ENCODE measurements at places on chromosomes 2 and 18.

DNA sequence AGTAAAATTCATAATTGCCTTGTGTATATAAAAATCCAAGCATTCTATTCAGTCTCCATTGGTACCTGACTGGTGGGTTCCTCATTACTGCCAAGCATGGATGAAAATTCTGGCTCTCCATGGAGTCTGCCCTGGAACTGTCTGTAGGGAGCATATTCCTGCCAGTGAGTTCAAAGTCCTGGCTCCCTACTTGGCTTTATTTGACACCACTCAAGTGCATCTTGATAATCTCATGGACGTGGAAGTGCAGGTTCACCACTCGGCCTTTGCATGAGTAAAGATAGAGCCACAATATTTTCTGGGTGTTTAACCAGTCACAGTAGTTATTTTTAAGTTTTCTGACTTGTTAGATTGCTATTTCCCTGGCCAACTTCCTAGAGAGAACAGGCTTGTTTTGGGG, 63.5 kb downstream of the CNTNAP5 start:
- DNase-seq, result no peak

GRCh38 chr2:20416723-20417122, 30.2 kb upstream of the RHOB start:
- DNase-seq, result no peak

DNA sequence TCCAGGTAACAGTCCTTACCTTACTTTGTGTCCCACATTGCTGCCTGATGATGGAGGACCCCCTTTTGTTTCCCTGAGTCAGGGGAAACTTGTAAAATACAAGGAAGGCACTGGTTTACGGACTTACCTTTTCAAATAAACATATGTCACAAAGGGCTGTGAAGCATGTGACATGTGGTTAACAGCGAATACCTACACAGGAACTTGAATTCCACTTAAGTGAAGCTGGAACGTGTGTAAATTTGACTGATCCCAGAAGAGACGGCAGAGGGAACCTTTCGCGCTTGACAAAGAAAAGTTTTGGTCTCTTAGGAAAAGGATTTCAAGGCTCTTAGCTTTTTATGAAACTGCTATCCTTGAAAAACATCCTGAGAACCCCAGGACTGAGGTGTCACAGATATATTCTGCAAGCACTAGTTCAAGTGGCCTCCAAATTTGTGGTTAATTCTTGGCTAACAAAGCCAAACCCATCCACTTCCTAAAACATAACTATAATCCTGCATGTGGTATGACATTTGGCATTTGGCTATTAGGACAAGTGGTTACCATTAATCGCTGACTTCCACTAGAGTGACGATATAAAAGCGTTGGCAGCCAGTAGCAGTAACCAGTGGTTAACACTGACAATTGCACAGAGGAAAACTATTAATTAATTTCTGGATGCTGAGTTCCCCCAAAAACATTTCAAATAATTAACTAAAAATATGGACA, 55.6 kb downstream of the ITGB6 start:
- no peak for DNase-seq

DNA sequence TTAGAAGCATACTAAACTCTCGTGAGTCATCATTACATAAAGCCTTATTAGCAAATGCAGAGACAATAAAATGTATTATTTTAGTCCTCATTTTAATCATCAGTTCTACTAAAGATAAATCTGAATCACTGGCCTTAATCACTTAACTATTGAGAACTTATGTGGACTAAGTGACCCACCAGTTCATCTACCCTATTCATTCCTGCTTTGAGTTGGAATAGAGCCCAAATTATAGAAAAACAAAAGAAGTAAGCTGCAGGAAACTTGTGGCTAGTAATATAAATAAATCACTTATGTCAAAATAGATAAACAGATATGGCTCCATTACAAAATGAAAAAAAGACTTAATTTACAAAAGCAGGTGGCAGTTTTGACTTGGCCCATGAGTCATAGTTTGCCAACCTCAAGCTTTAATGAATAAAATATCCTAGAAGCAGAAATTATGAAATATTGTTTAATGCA, 851.8 kb upstream of the CRIM1 start:
- DNase-seq, result no peak

DNA sequence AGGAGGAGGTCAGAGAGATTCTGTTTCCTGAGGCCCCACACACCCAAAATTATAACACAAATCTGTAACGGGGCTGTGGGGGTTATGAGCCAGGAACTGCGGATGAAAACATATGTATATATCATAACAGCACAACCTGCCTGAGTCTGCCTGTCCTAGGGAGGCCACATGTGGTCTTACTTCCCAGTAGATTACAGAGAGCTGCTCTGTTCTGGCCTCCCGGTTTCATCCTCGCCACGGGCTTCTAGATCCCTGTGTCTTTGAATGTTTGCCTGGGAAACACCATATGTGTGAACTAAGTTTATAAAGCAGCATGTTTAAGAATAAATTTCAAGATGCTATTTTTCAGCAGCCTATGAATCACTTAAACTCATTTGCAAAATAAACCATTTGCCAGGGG, 124.0 kb downstream of the TMEM200C start:
- no peak for DNase-seq

- DNase-seq, result no peak
Observed at GRCh38 chr2:216576616-216577015, 56.6 kb upstream of the IGFBP2 start.

- DNase-seq, result no peak
Observed at GRCh38 chr2:113920996-113921395, 31.1 kb downstream of the ACTR3 start.

- no peak for DNase-seq
Observed at GRCh38 chr2:70515938-70516337, 37.7 kb downstream of the TGFA start.

GRCh38 chr2:39870871-39871270, 91.8 kb upstream of the THUMPD2 start:
- DNase-seq, result no peak

- DNase-seq, result no peak
Observed at GRCh38 chr2:10289352-10289751, 13.4 kb upstream of the HPCAL1 start.

DNA sequence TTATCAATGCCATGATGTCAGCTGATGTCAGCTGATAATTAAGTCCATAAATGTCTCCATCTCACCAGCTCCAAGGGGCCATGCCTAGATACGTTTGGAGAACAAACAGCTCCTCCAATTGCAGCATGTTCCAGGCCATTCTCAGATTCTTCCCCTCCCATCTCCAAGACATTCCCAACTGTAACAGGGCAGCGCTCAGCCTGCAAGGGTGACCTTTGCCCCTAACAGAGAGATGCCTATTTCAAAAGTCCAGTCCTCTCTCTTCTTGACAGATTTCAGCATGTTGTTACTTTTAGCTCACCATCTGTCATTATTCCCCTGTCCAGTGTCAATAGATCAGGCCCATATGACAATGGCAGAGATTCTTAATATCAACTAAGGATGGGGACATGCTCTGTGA, 9.9 kb downstream of the PSD4 start:
- no peak for DNase-seq

DNA sequence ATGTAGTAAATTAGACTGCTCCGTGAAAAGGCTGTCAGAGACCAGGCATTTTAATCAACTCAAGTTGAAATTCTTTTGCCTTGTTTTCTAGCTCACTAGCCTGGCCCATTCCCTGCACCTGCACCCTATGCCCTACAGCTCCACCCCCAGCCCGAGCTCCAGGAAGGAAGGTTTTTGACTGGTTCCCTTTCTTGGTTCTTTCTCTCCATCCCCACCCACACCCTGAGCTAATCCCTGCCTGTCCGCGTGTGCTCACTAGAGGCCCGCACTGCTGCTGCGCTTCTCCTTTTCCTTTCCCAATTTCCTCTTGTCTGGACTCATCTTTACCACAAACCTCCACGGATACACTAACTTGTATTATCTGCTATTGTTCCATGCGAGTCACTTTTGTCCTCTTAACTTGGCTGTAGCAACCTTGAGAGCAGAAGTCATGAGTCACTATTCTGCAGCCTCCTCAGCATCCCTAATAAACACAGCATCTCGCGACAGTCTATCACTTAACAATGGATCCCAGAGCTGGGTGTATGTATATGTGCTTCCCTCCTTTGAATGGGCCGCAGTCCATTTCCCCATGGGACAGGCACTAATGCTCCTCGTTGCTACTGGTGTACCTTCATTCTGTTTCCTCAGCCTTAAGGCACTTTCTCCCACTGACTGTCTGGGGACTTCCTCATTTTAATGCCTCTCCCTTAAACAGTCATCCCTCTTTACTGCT, 36.5 kb downstream of the COLEC12 start:
- no peak for DNase-seq

DNA sequence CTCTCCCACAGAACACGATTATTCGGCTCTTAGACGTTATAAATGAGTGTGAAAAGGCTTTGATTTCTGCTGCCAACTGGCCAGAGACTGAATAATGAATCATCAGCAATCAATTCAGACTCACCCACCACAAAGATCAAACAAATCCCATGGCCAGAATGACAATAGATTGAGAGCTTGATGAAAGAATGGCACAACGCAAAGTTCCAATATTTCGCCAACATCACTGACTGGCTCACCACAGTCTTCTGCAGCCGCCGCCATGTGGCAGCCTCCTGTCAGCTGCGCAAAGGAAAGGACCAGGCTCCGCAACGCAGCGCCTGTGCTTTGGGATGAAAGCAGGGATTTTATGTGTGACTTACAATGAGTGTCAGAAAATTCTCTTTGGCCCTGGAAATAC, 104.4 kb upstream of the SOX11 start:
- DNase-seq, result no peak

DNA sequence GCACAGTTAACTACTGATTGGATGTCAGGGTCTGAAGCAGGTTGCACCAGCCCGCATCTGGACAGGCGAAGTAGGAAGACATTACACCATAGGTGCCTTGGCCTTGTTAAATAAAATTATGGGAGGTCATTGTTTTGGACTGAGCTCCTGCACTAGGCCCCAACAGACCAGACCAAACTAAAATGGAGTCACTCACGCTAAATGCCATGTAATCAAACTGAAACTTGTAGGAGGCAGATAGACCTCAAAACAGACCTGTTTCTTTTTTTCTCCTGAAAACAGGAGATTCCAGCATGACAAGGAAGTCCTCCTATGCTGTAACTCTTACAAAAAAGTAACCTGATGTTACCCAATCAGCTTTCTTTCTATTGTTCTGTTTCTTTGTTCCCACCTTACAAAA, 15.5 kb upstream of the NFU1 start:
- DNase-seq, result no peak

- peak; percentile 73 for DNase-seq
Observed at GRCh38 chr2:147829106-147829505, 15.7 kb upstream of the ACVR2A start.

DNA sequence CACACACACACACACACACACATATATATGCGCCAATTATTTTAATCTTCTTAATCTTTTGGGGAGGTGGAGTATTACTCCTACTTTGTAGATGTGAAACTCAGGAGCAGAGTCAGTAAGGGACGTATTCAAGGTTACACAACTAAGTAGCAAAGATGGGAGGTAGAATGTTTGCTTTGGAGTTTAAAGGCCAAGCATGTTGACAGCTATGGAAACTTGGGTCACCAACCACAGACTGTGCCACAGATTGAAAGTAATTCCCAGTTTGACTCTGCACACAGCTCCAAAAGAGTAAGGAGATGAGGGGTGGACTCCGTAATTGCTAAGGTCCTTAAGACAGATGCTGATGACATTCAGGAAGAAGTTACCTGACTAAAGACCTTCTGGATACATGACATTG, 124.8 kb upstream of the ITGB6 start:
- DNase-seq, result no peak

GRCh38 chr2:174931724-174932123, 73.5 kb downstream of the CHN1 start:
- DNase-seq, result no peak

GRCh38 chr2:31335921-31336585, 78.5 kb downstream of the XDH start:
- no peak for DNase-seq

- no peak for DNase-seq
Observed at GRCh38 chr2:7730990-7731389, 813.8 kb downstream of the RNF144A start.

GRCh38 chr2:103982691-103983090, 871.2 kb upstream of the POU3F3 start:
- no peak for DNase-seq

DNA sequence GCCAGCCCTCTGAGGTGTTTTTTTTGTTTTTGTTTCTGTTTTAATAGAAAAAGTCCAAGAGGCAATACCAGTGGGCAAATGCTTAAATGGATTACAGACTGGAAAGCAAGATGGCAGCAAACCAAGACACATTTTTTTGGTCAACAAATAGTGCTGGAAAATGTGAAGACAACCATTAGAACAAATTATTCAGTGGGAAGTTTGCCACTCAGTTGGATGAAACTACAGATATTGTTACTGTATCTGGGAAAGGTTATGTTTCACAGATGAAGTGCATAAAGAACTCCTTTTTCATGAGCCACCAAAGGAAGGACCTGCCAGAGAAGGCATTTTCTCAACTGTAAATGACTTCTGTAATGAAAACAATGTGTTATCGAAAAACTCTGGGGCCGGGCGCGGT, 93.0 kb upstream of the ODC1 start:
- no peak for DNase-seq

DNA sequence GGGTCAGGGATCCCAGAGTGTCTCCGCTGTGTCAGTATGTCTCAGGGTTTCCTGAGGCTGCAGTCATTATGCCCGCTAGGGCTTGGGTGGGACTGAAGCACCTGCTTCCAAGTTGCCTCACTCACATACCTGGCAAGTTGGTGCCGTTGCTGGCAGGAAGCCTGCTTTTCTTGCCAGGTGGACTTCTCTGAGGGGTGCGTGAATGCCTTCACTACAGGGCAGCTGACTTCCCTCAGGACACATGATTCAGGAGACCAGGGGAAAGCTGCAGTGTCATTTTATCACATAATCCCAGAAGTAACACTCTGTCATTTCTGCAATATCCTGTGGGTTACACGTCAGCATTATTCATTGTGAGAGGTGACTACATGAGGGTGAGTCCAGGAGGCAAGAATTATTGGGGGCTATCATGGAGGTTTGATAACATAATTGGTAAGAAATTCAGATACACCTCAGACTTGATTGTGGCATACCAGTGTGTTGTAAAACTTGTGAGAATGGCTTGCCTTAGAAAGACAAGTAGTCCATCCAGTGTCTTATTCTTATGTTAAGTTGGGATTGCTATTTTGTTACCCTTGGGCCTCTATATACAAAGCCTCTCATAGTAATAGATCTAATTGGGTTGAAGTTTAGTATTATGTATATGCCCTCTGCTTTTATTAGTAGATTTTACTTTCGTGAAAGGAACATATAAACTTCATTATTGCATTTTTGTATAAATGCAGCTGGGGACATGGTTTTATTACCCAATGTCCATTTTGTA, 44.1 kb downstream of the NEDD4L start:
- no peak for DNase-seq

Data from LoVo (cell line).